Transverse colon (tissue), 4 donors: ENCODE measurements at places on chromosomes 4 and X. TPM values are rescaled to one million over a fixed set of nuclear protein-coding genes. Genes with fewer than 3 reads are reported as not detected.

The KIT gene
- 62.3 TPM for total RNA-seq

The SPANXA1 gene
- not detected for total RNA-seq

The POF1B gene
- 140 TPM for total RNA-seq

The SLC30A9 gene
- total RNA-seq: 42.6 TPM

The ZNF330 gene
- 144 TPM for total RNA-seq

- H3K27ac ChIP-seq: no peak overlapping the region
- H3K27me3 ChIP-seq: no peaks in the 10 kb centered on the region
- H3K36me3 ChIP-seq: no peaks in the 10 kb centered on the region
- no peaks in the 10 kb centered on the region for H3K4me1 ChIP-seq
- no peak for DNase-seq
- no peak overlapping the region for H3K4me3 ChIP-seq
Measured at GRCh38 chr4:25872851-25873631, 10.3 kb upstream of the SEL1L3 start.

DNA sequence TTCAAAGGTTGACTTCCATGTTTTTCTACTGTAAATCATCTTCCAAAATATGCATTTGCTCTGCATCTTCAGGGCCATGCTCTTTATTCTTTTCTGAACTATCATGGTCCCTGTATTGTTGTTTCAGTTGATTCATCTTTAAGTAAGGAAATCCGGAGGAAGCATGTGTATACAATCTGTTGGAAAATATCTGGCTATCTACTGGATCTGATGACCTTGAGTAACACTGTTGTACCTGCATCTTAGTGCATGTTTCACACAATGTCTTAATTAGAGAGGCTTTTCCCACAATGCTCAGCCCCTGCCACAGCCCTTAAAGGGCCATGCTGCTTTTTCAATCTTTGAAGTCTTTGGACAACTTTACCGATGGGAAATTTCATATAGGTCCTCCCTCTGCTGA is 61.8 kb upstream of the SH3RF1 start:
- DNase-seq: no peak
- no peak overlapping the region for H3K4me3 ChIP-seq

- no peak overlapping the region for H3K27ac ChIP-seq
- H3K4me1 ChIP-seq: no peaks in the 10 kb centered on the region
- no peaks in the 10 kb centered on the region for H3K36me3 ChIP-seq
- H3K27me3 ChIP-seq: peaks cover 26% of the 10 kb centered on the region
Measured at GRCh38 chr4:8725071-8725841, 132.7 kb downstream of the CPZ start.

- no peaks in the 10 kb centered on the region for H3K27me3 ChIP-seq
- no peak overlapping the region for H3K4me3 ChIP-seq
- DNase-seq: no peak
- H3K27ac ChIP-seq: no peak overlapping the region
- H3K36me3 ChIP-seq: no peaks in the 10 kb centered on the region
- H3K4me1 ChIP-seq: no peaks in the 10 kb centered on the region
Measured at GRCh38 chrX:39065051-39065871, 264.0 kb downstream of the MID1IP1 start.

DNA sequence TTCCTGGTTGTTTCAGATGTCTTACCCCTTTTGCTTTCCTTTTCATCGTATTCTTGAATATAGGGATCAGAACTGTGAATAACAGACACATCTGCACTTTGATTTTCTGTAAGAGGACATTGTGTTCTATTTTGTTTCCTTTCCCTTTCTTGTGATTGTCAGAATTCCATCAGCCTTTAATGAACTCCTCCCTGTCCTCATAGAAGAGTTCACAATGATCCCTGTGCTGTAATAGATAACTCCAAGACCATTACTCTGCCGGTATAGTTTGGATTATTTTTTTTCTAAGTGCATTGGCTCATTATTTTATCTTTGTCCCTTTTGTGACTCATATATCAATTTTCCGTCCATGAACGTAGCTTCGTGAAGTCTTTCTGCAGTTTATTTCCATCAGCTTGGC is 59.7 kb upstream of the PRDM8 start:
- DNase-seq: no peak
- H3K4me3 ChIP-seq: no peak overlapping the region
- peaks cover 4% of the 10 kb centered on the region for H3K4me1 ChIP-seq
- no peaks in the 10 kb centered on the region for H3K36me3 ChIP-seq
- H3K27me3 ChIP-seq: no peaks in the 10 kb centered on the region

DNA sequence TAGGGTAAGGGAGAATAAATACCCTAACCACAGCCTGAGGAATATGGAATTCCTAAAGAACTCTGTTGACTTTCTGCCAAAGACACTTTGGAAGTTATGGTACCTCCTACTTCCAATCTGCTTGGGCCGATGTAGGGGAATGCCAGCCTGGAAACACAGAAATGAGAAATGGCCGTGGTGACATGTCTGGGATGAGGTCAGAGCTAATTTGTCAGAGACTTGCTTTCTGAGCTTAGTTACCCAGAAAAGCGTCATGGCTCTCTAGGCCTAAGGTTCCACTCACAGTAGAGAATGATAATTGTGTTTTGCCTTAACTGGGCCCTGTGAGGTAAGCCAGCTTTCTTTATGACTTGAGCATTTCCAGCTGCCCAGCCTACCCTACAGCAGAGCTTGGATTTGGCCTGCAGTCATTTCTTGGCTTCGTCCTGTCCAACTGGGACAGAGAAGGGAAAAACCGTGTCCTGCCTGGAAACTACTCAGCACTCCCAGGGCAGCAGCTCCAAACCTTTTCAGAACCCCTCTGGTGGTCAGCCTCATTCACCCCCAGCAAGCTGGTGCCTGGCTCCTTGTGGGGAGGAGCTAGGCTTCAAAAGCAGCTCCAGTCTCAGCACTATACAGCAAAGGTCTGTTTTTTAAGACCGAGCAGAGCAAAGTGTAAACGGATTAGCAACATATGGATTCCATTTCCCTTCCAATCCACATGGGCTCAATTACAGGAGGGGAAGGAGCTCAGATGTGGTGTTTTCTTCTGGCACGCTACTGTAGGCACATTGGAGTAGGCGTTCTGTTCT is 92.3 kb downstream of the RLIM start:
- no peak overlapping the region for H3K27ac ChIP-seq
- DNase-seq: no peak
- no peaks in the 10 kb centered on the region for H3K36me3 ChIP-seq
- no peak overlapping the region for H3K4me3 ChIP-seq
- H3K27me3 ChIP-seq: no peaks in the 10 kb centered on the region
- no peaks in the 10 kb centered on the region for H3K4me1 ChIP-seq

GRCh38 chr4:83617371-83618035 is 81.6 kb downstream of the GPAT3 start:
- DNase-seq: no peak
- no peak overlapping the region for H3K4me3 ChIP-seq
- peaks cover 32% of the 10 kb centered on the region for H3K4me1 ChIP-seq
- H3K36me3 ChIP-seq: no peaks in the 10 kb centered on the region

DNA sequence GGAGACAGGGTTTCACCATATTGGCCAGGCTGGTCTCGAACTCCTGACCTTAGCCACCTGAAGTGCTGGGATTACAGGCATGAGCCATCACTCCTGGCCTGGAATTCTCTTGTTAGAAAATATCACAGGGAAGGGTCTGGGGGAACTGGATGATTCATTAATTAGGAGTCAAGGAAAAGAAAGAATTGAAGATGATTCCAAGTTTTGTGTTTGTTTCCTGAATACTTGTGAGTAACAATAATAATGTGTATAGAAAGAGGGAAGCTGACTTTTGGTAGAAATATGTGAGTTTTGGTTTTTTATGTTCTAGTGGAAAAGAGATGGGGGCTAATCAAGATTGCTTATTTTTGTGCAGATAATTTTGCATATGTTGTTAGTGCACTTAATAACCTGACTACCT is 77.3 kb upstream of the CLNK start:
- H3K4me1 ChIP-seq: no peaks in the 10 kb centered on the region
- H3K36me3 ChIP-seq: no peaks in the 10 kb centered on the region
- no peak overlapping the region for H3K27ac ChIP-seq
- H3K27me3 ChIP-seq: no peaks in the 10 kb centered on the region
- DNase-seq: no peak

DNA sequence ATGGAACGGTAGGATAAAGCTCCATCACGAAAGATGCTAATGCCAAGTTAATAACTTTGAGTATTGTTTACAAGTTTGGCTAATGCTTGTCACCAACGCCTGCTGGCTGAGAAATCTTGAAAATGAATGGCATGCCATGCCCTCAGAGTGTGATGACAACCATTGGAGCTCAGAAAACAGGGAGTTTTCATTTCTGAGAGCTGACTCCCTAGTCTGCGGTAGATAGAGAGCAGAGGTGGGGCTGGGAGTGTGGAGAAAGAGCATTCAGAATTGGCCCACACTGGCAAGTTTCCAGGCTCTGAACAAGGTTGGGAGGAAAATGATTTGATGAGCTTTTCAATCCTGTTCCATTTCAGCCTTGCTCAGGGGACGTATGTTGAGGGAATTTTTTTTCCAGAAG is 183.9 kb downstream of the CPEB2 start:
- H3K4me1 ChIP-seq: no peaks in the 10 kb centered on the region
- H3K4me3 ChIP-seq: no peak overlapping the region
- H3K27me3 ChIP-seq: no peaks in the 10 kb centered on the region

DNA sequence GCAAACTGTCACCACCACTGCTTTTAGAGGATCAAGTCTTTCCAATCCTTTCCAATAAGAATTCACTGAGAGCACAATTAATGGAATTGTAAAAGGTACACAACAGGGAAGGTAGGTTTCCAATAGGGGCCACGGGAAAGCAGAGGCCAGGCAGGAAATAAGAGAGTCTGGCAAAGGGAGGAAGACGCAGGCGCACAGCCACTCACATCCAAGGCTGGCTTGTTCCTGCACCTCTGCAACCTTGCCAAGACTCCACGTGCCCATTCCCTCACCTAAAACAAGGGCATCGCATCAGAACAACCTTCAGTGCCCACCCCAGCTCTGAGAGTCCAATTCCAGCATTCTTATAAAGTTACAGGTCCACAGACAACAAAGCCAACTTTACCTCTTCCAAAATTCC is 81.2 kb downstream of the AFAP1 start:
- no peaks in the 10 kb centered on the region for H3K27me3 ChIP-seq
- no peak overlapping the region for H3K27ac ChIP-seq
- DNase-seq: no peak
- H3K4me3 ChIP-seq: no peak overlapping the region
- peaks cover 28% of the 10 kb centered on the region for H3K4me1 ChIP-seq

DNA sequence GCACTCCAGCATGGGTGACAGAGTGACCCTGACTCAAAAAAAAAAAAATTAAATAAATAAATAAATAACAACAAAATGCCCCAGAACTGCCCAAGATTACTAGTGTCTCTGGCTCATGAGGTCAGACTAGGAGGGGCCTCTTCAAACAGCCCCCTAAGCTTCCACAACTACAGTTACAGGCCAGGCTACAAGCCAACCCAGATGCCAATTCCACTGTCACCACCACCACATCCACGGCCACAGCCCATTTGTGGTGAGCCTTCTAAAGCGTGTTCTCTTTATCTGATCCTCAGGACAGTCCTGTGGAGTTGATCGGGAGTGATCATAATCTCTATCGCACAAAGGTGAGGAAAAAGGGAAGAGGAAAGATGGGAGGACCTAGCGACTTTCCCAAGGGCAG is 36.6 kb downstream of the IGFBP7 start:
- no peaks in the 10 kb centered on the region for H3K36me3 ChIP-seq
- H3K27me3 ChIP-seq: no peaks in the 10 kb centered on the region
- no peak overlapping the region for H3K27ac ChIP-seq
- no peak for DNase-seq
- no peak overlapping the region for H3K4me3 ChIP-seq

DNA sequence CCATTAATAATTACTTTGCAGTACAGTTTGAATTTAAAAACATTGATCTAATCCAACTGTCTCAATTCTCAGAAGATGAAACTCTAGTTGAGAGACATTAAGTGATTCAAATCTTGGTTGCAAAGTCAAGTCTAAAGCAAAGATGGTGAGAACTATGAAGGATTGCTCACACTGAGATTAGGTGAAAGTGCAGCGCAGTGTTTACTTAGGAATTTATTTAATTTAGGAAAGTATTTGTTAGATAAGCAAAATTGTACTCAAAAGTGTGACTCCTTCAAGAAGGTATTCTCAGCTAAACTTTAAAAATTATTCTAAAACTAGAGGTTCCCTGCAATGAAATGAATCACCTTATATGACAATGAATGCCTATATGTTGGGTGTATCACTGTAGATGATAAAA is 454.9 kb downstream of the PDGFC start:
- H3K4me3 ChIP-seq: no peak overlapping the region
- no peaks in the 10 kb centered on the region for H3K36me3 ChIP-seq
- no peak for DNase-seq
- H3K27ac ChIP-seq: no peak overlapping the region
- no peaks in the 10 kb centered on the region for H3K27me3 ChIP-seq

DNA sequence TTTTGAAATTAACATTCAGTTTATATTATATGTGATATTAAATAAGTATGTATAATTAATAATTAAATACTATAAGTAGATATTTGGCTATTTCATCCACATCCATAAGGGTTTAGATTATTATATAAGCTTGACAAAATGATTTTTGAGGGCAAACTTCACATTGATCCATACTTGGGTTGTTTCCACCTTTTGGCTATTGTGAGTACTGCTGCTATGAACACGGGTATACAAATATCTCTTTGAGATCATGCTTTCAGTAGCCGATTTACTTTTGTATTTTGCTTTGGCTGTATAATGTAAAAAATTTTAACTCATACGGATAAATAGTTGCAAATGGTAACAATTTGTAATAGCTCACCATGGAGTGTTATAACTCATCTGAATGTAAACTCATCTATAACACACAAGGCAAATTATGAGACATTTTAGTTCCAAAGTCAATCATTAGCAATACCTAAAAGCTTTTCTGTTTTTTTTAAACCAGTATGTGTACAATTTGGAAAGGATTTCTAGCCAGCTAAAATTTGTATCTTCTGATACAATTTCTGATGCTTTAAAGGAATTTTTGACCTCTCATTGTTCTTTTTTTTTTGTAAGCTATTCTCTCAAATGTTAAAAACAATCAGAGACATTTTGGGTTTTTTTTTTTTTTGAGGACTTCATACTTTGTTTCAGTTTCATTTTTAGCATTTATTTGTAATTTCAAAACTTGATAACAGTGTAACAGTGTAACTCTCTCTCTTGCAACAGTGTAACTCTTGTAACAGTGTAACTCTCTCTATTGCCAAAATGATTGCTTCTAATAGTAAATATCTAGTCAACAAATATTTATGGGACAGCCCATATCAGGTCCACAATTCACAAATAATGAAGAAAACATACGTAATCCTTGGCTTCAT is 51.8 kb upstream of the ARX start:
- DNase-seq: no peak
- no peaks in the 10 kb centered on the region for H3K4me1 ChIP-seq
- no peak overlapping the region for H3K4me3 ChIP-seq
- no peak overlapping the region for H3K27ac ChIP-seq
- no peaks in the 10 kb centered on the region for H3K36me3 ChIP-seq

GRCh38 chr4:114603497-114603896 is 4.9 kb downstream of the UGT8 start:
- H3K4me3 ChIP-seq: no peak overlapping the region
- H3K27me3 ChIP-seq: peaks cover 4% of the 10 kb centered on the region
- peaks cover 42% of the 10 kb centered on the region for H3K4me1 ChIP-seq
- no peaks in the 10 kb centered on the region for H3K36me3 ChIP-seq
